ENCODE measurements at places on chromosomes 12 and 14. TPM values are rescaled to one million over a fixed set of nuclear protein-coding genes. Genes with fewer than 3 reads are reported as not detected.

Gene PRPH
- polyA plus RNA-seq, result 0.51 TPM

Gene ANO4
- not detected for polyA plus RNA-seq

Gene NPFF
- not detected for polyA plus RNA-seq

- no peak for DNase-seq
- H3K27ac ChIP-seq, result no peak overlapping the region
- no peak overlapping the region for H3K4me3 ChIP-seq
- H3K4me1 ChIP-seq, result no peaks in the 10 kb centered on the region
- H3K27me3 ChIP-seq, result no peaks in the 10 kb centered on the region
Observed at GRCh38 chr12:71725011-71725410, 29.7 kb upstream of the RAB21 start.

DNA sequence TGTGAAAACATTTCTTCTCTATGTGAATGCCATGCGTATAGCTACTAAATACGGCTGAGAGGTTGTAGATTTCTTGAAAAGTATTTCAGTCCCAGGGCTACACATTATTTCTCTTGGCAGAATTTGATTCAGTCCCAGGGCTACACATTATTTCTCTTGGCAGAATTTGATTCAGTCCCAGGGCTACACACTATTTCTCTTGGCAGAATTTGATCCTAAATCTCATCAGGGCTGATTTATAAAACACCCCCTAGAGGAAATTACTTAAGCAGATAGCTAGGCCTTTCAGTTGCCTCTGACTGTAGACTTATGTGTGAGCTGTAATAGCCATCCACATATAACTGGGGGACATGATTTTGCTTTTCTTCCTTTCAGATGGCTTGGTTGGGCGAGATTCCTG lies 50.4 kb downstream of the AK7 start:
- H3K36me3 ChIP-seq, result no peaks in the 10 kb centered on the region
- no peak for DNase-seq
- no peak overlapping the region for H3K4me3 ChIP-seq
- H3K27ac ChIP-seq, result no peak overlapping the region

DNA sequence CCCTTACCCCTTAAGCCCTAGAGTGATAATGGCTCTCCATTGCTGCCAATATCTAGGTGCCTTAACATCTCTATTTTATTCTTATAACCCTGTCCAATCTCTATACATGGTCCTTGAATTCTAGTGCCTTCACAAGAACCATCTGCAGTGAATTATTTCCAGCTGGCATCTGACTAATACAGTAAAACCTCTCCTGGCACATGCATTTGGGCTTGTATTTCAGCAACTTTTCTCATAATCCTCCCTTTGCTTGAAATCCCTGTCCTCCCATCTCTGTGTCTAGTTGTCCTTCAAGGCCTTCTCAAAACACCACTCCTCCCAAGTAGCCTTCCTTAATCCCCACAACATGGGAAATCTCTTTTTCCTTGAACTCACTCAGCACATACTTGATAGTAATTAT lies 14.2 kb upstream of the HMGA2 start:
- no peak overlapping the region for H3K4me3 ChIP-seq
- no peak overlapping the region for H3K27ac ChIP-seq
- DNase-seq, result no peak
- peaks cover 4% of the 10 kb centered on the region for H3K27me3 ChIP-seq
- H3K4me1 ChIP-seq, result no peaks in the 10 kb centered on the region

GRCh38 chr12:130031571-130032189 lies 127.9 kb upstream of the TMEM132D start:
- DNase-seq, result peak; percentile 25
- no peak overlapping the region for H3K27ac ChIP-seq
- no peaks in the 10 kb centered on the region for H3K4me1 ChIP-seq
- no peaks in the 10 kb centered on the region for H3K36me3 ChIP-seq
- no peak overlapping the region for H3K4me3 ChIP-seq

DNA sequence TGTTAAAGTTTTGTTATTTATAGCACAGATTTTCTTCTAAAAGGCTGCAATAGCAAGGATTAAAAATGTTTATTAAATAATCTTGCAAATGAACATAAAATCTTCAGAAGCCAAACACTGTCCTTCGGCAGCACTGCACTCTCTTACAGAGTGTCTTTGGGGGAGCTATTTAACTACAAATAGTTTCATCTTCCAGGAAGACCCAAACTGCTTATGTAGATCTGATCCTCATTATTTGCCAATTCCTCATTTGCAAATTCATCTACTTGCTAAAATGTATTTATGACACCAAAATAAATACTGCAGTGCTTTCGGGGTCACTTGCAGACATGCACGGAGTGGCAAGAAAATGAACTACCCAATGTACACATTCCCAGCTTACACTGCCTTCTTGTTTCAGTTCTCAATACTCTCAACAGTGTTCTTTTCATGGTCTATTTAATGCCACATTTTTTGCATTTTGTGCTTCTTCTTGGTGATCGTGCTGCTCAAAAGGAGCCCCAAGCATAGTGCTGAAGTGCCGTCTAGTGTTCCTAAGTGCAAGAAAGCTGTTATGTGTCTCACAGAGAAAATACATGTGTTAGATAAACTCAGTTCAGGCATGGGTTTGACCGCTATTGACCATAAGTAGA lies 128.1 kb downstream of the PRKD1 start:
- no peaks in the 10 kb centered on the region for H3K36me3 ChIP-seq
- no peak overlapping the region for H3K27ac ChIP-seq

- peaks cover 80% of the 10 kb centered on the region for H3K36me3 ChIP-seq
- no peak overlapping the region for H3K27ac ChIP-seq
- peaks cover 18% of the 10 kb centered on the region for H3K4me1 ChIP-seq
- DNase-seq, result no peak
- H3K27me3 ChIP-seq, result no peaks in the 10 kb centered on the region
Observed at GRCh38 chr12:12823300-12823699, 10.2 kb downstream of the DDX47 start.

GRCh38 chr12:87425942-87426554 lies 603.2 kb downstream of the C12orf50 start:
- H3K27ac ChIP-seq, result no peak overlapping the region
- DNase-seq, result no peak
- no peak overlapping the region for H3K4me3 ChIP-seq
- H3K36me3 ChIP-seq, result no peaks in the 10 kb centered on the region
- no peaks in the 10 kb centered on the region for H3K4me1 ChIP-seq

GRCh38 chr14:98177551-98177950 lies 1094.4 kb downstream of the BCL11B start:
- H3K27ac ChIP-seq, result no peak overlapping the region
- no peak overlapping the region for H3K4me3 ChIP-seq
- DNase-seq, result no peak
- no peaks in the 10 kb centered on the region for H3K4me1 ChIP-seq
- H3K36me3 ChIP-seq, result no peaks in the 10 kb centered on the region

Gene ACRBP
- polyA plus RNA-seq, result 0.43 TPM

DNA sequence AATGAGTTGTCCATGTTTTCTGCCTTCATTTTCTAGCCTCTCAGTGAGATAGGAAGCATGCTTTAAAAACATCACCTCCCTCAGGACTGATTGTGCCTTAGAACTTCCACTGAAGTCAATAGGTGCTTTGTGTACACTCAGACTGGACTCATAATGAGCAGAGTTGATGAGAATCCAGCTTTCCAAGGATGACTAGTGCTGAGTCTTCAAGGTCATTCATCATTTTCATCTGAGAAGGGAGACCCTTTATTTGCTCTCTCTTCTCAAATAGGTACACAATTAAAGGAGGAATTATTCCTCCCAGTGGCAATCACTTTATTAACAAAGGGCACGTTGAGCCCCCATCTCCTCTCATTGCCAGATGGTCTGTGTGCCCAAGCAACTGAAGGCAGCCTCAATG lies 210.9 kb upstream of the PRKD1 start:
- H3K36me3 ChIP-seq, result no peaks in the 10 kb centered on the region
- H3K27ac ChIP-seq, result no peak overlapping the region
- no peaks in the 10 kb centered on the region for H3K27me3 ChIP-seq

GRCh38 chr12:106223485-106224354 lies 24.1 kb downstream of the CKAP4 start:
- H3K36me3 ChIP-seq, result no peaks in the 10 kb centered on the region
- no peaks in the 10 kb centered on the region for H3K27me3 ChIP-seq
- peaks cover 22% of the 10 kb centered on the region for H3K4me1 ChIP-seq

DNA sequence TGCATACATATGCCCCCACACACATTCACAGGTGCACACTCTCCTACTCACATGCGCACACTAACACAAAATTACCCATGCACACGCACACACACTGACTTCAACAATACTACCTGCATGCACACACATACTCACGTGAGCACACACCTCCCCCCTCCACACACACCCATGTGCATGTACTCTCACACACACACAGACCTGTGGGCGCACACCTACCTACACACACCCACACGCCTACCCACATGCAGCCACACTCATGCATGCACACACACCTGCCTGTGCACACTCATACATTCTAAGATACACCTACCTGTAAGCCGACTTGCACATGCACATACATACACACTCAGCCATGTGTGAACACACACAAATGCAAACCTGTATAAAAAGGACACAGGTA lies 97.3 kb upstream of the GSC start:
- H3K27me3 ChIP-seq, result peaks cover 74% of the 10 kb centered on the region
- H3K4me1 ChIP-seq, result no peaks in the 10 kb centered on the region
- no peak for DNase-seq

- H3K27me3 ChIP-seq, result no peaks in the 10 kb centered on the region
- no peak overlapping the region for H3K4me3 ChIP-seq
- no peaks in the 10 kb centered on the region for H3K36me3 ChIP-seq
- no peaks in the 10 kb centered on the region for H3K4me1 ChIP-seq
- DNase-seq, result no peak
Observed at GRCh38 chr12:23333938-23334337, 615.5 kb downstream of the SOX5 start.

- no peaks in the 10 kb centered on the region for H3K36me3 ChIP-seq
- H3K4me3 ChIP-seq, result no peak overlapping the region
- H3K4me1 ChIP-seq, result no peaks in the 10 kb centered on the region
Observed at GRCh38 chr14:92259613-92260357, 63.2 kb upstream of the SLC24A4 start.

- H3K4me3 ChIP-seq, result no peak overlapping the region
- H3K27me3 ChIP-seq, result no peaks in the 10 kb centered on the region
- peaks cover 95% of the 10 kb centered on the region for H3K4me1 ChIP-seq
- no peak for DNase-seq
- peak overlapping the region; percentile 96 for H3K27ac ChIP-seq
Observed at GRCh38 chr12:6218347-6218925, 18.2 kb downstream of the CD9 start.

Gene RFX4
- 0.01 TPM for polyA plus RNA-seq

- no peak overlapping the region for H3K27ac ChIP-seq
- H3K4me1 ChIP-seq, result no peaks in the 10 kb centered on the region
- no peak overlapping the region for H3K4me3 ChIP-seq
- H3K36me3 ChIP-seq, result no peaks in the 10 kb centered on the region
- no peaks in the 10 kb centered on the region for H3K27me3 ChIP-seq
- no peak for DNase-seq
Observed at GRCh38 chr12:82660541-82661325, 26.0 kb upstream of the TMTC2 start.

DNA sequence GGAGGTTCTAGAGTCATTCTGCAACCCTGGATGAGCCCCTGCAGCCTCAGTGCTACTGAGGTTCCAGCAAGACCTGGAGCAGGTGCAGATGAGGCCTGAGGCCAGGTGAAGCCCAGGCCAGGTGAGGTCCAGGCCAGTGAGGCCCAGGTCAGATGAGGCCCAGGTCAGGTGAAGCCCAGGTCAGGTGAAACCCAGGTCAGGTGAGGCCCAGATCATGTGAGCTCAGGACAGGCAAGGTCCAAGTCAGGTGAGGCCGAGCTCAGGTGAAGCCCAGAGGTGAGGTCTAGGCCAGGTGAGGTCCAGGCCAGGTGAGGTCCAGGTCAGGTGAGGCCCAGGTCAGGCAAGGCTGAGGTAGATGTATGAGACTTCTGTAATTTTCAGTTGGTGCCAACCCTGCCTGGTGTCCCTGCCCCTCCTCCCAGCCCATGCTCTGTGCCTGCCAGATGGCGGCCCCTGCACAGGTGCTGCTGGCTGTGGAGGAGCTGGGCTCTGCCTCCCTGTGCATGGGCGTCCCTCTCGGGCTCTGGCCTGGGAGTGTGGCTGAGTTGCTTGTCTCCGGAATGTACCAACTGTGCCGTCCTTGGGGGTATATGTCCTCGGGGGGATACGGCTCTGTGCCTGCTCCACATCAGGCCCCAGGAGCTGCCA lies 388.5 kb downstream of the TMEM121 start:
- H3K36me3 ChIP-seq, result no peaks in the 10 kb centered on the region
- no peak overlapping the region for H3K4me3 ChIP-seq
- no peak overlapping the region for H3K27ac ChIP-seq
- DNase-seq, result peak; percentile 2

Gene SLC25A47
- polyA plus RNA-seq, result not detected
